ENCODE measurements at places on chromosomes 6 and 20.
A peak's percentile ranks its signal among the peaks of the same experiment; 100 is the strongest.

DNA sequence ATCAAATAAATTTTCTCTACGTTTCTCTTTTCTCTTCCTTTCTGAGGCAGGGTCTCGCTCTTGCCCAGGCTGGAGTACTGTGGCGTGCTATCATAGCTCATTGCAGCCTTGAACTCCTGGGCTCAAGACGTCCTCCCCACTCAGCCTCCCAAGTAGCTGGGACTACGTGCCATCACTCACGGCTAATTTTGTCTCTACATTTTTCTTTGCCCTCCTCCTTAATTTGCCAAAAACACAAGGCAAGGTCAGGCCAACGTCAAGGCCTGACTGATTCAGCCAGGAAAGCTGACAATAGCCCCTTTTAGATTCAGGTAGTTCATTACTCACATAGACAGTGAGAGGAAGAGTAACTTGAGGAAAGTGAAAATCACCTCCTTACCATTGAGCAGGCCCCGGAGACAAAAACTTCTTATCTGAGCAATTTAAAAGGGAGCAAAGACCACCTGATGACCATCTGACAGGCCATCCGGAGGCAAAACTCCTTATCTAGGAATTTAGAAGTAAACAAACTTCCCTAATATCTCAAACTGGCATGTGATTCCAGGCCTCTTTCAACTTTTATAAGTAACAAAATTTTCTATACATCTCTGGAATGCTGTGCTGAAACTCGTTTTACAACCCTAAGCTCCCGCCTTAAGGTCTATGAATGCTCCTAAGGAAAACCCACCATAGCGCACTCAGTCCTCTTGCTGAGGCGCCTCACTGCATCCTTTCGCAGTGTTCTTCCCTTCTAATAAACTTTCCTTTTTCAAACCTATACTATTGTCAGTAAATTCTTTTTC lies 42.1 kb upstream of the SRPK1 start:
- no peak for DNase-seq

GRCh38 chr6:152124429-152125074 lies 317.1 kb downstream of the ESR1 start:
- DNase-seq, result peak; percentile 63

- no peak for DNase-seq
Observed at GRCh38 chr6:160069050-160069454, 52.6 kb upstream of the SLC22A1 start.

- DNase-seq, result no peak
Observed at GRCh38 chr6:162226803-162227202, 500.8 kb downstream of the PRKN start.

DNA sequence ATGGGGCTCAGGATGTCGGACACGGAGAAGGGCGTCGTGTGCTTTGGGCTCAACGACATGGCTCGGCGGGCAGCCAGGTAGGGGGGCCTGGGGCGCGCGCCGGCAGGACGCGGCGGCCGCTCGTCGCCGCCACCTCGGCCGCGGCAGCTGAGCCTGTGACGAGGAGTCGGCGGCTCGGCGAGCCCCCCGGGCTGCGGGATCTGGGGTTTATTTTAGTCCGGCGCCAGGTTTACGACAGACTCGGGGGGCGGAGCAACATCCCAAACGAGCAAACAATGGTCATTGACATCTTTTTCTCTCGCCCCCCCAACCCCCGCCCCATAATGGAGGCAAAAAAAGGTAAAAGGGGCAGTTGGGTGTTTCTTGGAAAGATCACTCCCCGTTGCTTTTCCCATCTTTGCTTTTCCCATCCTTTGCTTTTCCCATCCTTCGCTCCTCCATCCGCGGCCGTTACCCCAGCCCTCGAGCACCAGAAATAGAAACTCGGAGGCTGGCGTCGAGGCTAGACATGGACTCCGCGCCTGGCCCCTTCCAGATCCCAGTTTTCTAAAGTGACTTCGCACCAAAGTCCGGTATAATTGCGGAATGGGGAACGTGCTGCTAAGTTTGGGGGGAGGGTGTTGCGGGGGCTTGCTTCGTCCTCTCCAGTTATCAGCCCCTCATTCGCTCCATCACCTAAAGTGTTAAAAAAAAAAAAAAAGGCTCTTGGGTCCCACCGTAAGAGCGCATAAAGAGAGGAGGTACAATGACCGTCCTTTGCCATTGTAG lies at the start of gene NKX2-4:
Gene NKX2-4, minus strand, starts transcription at position 186 of the 768 bp plus-strand sequence. Its CDS starts 127 bp downstream, at position 59.
- DNase-seq, result no peak

DNA sequence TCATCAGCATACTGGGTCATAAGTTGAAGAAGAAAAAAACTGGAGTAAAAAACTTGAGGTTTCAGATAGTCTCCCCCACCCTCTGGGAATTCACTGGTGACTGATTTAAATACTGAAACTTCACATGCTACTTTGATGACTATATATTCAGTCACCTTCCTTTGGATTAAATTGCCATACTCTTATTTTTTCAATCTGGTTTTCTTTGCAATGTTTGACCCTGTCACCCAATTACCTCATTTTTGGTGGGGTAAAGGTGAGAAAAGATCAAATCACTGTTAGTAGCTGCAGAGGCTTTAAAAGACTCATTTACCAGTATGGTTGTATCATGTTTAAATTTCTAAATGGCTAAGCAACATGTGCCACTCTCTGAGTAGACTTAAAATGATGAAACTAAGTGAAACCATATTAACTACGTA lies 862.7 kb upstream of the FLRT3 start:
- peak; percentile 37 for DNase-seq

GRCh38 chr6:169111203-169111602 lies 142.4 kb downstream of the THBS2 start:
- DNase-seq, result no peak

DNA sequence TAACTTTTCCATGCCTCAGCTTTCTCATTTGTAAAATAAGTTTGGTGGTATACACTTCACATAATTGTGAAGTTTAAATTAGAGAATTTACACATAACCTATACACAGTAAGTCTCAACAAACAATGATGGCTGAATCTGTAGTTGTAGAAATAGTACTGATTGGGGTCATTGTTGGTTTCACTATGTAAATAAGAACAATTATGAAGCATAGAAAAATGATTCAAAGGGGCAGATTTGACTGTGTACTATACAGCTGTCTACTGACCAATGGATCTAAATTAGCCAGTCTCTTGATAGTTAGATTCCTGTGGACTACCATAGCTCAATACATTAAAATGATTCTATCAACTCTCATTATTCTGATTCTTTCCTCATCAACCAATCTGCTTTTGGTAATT lies 181.1 kb upstream of the STXBP5 start:
- no peak for DNase-seq
